ENCODE measurements at places on chromosomes 5 and 9.

DNA sequence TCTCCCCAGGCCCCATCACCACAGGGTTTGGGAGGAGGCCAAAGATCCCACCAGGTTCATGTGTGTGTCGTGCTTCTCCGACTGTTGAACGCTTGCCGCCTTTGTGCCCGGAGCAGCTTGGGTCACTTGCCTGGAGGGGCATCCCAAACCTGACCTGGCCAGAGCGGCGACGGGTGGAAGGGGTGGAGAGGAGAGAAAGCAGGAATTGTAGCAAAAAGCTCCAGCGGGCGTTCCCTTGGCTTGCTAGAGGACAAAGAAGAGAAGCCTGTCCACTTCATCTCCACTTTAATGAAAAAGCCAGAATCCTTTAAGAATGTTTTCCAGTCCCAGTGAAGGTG is 2.9 kb upstream of the TRIM41 start:
- no peak for DNase-seq

GRCh38 chr5:73097740-73098139 is 22.6 kb upstream of the TMEM171 start:
- DNase-seq, result no peak

- no peak for DNase-seq
These were observed 94.2 kb downstream of the FOXD1 start for GRCh38 chr5:73354406-73354805.

GRCh38 chr9:131239161-131239975 is 36.9 kb downstream of the FAM78A start:
- DNase-seq, result peak; percentile 49

DNA sequence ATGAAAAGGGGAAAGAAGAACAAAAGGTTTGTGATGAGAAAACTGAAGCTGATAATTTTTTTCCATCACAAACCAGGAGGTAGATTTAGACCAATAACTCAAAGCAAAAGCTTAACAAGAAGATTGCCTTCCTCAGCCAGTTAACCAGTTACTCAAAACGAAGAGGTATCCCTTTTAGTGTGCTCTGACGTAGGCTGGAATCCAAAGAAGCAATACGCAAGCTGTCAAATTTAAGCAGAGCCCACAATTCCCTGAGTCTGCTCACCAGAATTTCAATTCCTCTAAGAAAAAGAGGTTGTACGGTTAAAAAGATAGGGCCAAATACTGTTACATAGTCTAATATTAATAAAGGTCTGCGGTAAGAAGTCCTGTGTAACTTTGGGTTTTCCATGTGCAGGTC is 61.8 kb downstream of the BRINP1 start:
- DNase-seq, result no peak

DNA sequence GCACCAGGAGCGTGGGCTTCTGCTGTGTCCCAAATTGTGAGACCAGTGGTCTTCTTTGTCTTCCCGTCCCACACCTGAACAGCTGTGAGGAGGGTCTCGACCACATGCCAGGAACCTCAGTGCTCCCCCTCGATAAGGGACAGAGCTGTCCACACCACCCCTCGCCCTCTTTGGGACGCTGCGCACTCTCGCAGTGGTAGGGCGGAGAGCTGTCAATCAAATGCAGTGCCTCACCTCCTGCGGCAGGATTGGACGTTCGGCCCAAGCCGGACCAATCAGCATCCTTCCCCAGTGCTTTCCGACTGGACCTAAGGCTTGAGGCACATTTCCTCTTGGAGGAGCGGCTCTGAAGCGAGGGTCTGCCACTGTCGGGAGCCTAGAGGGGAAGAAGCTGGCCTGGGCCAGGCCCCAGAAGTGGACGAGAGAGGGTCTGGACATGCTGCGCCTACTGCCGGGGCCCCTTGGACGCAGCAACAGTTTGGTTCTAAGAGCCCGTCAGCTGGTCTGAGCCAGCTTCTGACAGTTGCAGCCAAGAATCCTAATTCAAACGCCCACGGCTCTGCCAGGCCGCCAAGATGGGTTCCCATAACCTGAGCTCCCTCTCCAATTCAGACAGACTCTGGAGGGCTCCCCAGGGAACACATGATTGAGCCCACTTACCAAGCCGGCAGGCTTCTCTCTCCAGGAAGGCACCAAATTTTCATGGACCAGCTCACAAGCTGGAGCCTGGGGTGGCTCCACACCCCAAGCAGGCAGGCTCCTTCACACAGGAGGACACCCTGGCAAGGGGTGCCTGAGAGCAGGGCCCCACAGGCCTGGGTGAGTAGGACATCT is 28.1 kb upstream of the ADAMTS2 start:
- DNase-seq, result peak; percentile 57

DNA sequence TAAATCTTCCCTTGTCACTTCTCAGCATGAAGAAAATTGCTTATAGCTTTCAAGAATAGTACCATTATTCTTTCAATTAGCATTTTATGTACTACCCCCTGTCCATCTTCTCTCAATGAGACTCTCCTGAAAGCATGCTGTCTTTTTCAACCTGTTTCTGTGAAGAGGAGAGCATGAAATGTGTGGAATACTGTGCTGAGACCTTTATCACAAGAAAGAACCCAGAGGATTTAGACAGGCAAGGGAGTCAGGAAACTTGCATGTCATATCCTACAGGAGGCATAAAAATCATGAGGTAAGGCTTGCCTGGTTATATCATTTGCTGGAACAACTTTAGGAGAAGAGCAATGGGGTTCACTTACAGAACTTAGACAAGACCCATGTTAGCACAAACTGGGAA is 56.7 kb upstream of the LPAR1 start:
- DNase-seq, result no peak

DNA sequence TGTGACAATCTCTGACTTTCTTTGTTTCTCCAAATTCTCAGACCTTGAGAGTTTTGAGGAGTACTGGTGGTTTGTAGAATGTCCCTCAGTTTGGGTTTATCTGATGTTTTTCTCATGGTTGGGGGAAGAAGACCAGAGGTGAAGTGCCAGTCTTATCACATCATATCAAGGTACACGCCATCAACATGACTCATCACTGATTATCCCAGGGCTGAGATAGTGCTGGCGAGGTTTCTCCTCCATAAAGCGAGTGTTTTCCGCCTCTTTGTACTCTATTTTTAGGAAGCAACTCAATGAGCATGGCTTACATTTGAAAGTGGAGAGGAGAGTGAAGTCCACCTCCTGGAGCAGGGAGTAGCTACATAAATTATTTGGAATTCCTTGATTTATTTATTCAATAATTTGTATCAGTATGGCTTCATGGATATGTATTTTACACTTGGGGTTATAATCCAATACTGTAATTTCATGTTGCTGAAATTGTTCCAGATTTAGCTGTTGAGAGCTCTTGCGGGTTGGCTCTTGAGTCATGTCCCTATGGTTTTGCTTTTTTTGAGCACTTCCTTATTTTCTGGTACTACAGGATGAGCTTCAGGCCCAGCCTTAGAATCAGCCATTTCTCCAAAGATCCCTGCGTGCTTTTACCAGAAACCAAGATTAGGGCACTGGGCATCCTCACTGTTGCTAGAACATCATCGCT is 23.9 kb downstream of the DCANP1 start:
- no peak for DNase-seq

DNA sequence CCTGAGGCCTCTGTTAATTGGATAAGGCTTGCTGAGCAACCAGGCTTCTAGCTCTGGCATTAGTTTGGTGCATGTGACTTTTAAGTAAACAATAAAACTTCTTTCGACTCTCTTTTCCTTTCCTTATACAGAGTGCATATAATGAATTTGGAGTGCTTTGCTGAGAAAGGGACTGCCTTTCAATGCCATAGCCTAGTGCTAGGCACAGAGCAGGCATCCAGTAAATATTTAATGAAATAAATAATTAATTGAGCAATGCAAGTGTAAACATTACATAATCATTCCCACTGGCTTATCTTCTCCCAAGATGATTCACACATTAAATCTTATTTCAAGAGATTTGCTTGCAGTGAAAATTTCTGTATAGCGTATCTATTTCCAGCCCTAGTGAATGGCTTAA is 74.1 kb downstream of the NMUR2 start:
- DNase-seq, result no peak

- DNase-seq, result no peak
These were observed 15.9 kb downstream of the PTAR1 start for GRCh38 chr9:69743930-69744329.

- DNase-seq, result no peak
These were observed 8.5 kb downstream of the FOCAD start for GRCh38 chr9:20692554-20692953.
